ENCODE measurements at places on chromosomes 4 and X. TPM values are rescaled to one million over a fixed set of nuclear protein-coding genes. Genes with fewer than 3 reads are reported as not detected.

GRCh38 chr4:126215759-126216158, 901.0 kb downstream of the FAT4 start:
- no peak overlapping the region for H3K27ac ChIP-seq
- no peak overlapping the region for H3K4me3 ChIP-seq
- H3K27me3 ChIP-seq = no peaks in the 10 kb centered on the region
- no peaks in the 10 kb centered on the region for H3K36me3 ChIP-seq
- DNase-seq = no peak
- no peaks in the 10 kb centered on the region for H3K4me1 ChIP-seq

GRCh38 chrX:153651540-153652079, 4.6 kb downstream of the DUSP9 start:
- H3K27ac ChIP-seq = no peak overlapping the region
- H3K4me1 ChIP-seq = no peaks in the 10 kb centered on the region
- H3K27me3 ChIP-seq = peaks cover 3% of the 10 kb centered on the region
- no peaks in the 10 kb centered on the region for H3K36me3 ChIP-seq
- no peak overlapping the region for H3K4me3 ChIP-seq
- DNase-seq = no peak

- H3K36me3 ChIP-seq = no peaks in the 10 kb centered on the region
- H3K4me3 ChIP-seq = no peak overlapping the region
- DNase-seq = no peak
- H3K27me3 ChIP-seq = peaks cover 2% of the 10 kb centered on the region
Measured at GRCh38 chr4:99381588-99382175, 29.1 kb upstream of the ADH1C start.

PPP1R2C gene
- not detected for total RNA-seq

SUPT20HL1 gene
- not detected for total RNA-seq

GRCh38 chrX:68912113-68912512, 83.3 kb downstream of the EFNB1 start:
- no peak overlapping the region for H3K27ac ChIP-seq
- DNase-seq = no peak
- H3K4me3 ChIP-seq = no peak overlapping the region
- H3K36me3 ChIP-seq = no peaks in the 10 kb centered on the region
- H3K4me1 ChIP-seq = peaks cover 11% of the 10 kb centered on the region
- H3K27me3 ChIP-seq = no peaks in the 10 kb centered on the region

Data from activated CD8-positive, alpha-beta T cell treated with anti-CD3 and anti-CD28 coated beads, Interleukin-2, amount 10 ng/mL, durations not matched to agents 7 days and 5 days (primary cell).